Left lung (tissue), 14 donors: ENCODE measurements at places on chromosomes 11 and 22. TPM values are rescaled to one million over a fixed set of nuclear protein-coding genes. Genes with fewer than 3 reads are reported as not detected.
A peak's percentile ranks its signal among the peaks of the same experiment; 100 is the strongest.

DNA sequence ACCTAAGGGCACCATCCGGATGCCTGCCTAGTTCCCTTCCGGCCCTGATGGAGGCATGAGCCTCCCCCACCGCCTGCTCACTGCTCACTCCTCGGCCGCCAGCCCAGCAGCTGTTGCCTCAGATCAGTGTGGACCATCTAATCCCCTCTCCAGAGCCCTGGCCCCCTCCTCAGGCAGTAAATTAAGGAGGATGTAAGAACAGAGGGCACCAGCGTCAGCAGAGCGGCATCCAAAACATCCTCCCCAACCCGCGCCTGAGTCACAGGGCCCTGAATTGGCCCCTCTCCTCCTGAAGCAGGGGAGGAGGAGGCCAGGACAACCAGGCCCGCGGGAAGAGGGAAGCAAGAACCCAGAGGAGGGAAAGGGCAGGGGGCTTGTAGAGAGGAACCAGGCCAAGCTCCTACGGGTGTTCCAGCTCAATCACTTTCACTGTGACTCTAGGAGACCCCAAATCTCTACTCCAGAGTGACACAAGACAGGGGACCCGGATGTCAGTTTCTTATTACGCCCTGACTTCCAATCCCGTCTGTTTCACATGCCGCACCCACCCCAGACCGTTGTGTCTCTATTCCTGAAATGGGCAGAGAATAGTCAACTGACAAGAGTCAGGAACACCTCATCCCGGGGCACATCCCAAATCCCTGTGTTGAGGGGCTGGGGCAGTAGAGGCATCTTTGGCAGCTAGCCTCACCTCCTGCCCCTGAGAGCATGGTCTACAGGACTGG lies 31.3 kb upstream of the MYOD1 start:
- no peak overlapping the region for H3K27ac ChIP-seq
- H3K27me3 ChIP-seq: no peaks in the 10 kb centered on the region
- no peak for DNase-seq
- no peaks in the 10 kb centered on the region for H3K36me3 ChIP-seq
- H3K4me1 ChIP-seq: no peaks in the 10 kb centered on the region

- H3K36me3 ChIP-seq: no peaks in the 10 kb centered on the region
- H3K4me3 ChIP-seq: no peak overlapping the region
- no peak overlapping the region for H3K27ac ChIP-seq
- H3K4me1 ChIP-seq: peaks cover 28% of the 10 kb centered on the region
Measured at GRCh38 chr11:128615076-128615475, 27.7 kb upstream of the ETS1 start.

GRCh38 chr22:48778308-48779195 lies 1049.1 kb downstream of the BRD1 start:
- no peaks in the 10 kb centered on the region for H3K36me3 ChIP-seq
- H3K4me1 ChIP-seq: no peaks in the 10 kb centered on the region
- H3K4me3 ChIP-seq: no peak overlapping the region
- no peaks in the 10 kb centered on the region for H3K27me3 ChIP-seq
- H3K27ac ChIP-seq: no peak overlapping the region
- DNase-seq: no peak

FBLN1 gene
- total RNA-seq: 351 TPM

DNA sequence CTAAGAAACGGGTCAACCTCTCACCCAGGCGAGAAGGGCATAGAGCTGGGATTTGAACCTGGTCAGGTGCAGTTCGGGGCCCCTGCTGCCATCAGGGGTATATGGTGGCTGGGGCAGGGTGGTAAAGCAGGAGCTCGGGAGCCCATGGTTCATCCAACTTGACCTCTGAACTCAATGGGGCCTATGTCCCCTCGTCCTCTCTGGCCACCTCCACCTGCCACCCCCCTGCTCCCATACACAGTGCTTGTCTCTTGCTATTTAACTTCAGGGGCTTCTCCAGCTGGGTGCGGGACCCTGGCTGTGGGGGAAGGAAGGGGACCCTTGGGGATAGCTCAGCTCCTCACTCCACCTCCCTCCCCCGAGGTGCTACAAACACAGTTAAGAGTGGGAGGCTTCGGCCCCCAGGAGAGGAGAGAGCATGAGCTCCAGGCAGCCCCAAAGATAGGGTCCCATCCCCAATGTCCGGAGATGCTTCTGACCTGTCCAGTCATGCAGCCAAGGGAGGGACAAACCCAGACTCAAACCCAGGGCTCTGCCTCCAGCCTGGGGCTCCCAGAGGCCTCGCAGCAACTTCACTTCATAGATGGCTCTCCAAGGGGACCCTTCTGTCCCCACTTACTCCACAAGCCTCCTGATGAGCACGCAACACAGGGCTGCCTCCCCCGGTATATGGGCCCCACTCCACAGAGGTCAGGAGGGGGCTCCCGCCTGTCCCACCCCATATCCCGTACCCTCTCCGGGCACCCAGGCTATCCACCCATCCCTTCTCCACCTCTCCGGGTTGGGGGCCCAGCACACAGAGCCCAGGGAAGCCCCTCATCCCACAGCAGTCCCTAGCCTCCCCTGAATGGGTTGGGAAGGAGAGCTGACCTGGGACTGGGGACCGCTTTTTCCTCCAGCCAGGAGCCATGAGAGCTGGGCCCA lies 712 bp downstream of the IL2RB start:
- peaks cover 8% of the 10 kb centered on the region for H3K27me3 ChIP-seq
- DNase-seq: no peak
- no peak overlapping the region for H3K27ac ChIP-seq
- H3K4me3 ChIP-seq: peak overlapping the region; percentile 25
- H3K36me3 ChIP-seq: no peaks in the 10 kb centered on the region
- H3K4me1 ChIP-seq: peaks cover 5% of the 10 kb centered on the region
